ENCODE measurements at places on chromosomes 5 and 9. TPM values are rescaled to one million over a fixed set of nuclear protein-coding genes. Genes with fewer than 3 reads are reported as not detected.

DNA sequence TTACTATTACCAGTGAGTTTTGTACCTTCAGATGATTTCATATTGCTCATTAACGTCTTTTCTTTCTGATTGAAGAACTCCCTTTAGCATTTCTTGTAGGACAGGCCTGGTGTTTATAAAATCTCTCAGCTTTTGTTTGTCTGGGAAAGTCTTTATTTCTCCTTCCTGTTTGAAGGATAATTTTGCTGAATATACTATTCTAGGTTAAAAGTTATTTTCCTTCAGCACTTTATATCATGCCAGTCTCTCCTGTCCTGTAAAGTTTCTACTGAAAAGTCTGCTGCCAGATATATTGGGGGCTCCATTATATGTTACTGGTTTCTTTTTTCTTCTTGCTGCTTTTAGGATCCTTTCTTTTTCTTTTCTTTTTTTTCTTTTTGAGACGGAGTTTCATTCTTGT lies 13.3 kb downstream of the CDK7 start:
- DNase-seq: no peak

DNA sequence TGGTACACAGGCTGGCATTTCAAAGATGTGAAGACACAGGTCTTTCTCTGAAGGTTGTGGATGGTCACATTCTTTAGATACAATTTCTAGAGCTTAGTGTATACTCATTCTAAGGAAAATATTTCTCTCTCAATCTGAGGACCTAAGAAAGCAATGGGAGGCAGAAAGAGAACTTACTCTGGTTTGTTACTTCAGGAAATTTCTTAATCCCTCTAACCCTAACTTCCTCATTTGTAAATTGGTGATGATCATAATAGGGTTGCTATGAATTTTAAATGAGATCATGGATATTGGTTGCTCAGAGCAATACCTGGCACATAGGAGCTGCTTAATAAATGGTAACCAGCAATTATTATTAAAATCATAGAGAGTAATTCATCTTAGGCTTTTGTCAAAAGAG lies 22.1 kb downstream of the FAM170A start:
- no peak for DNase-seq

DNA sequence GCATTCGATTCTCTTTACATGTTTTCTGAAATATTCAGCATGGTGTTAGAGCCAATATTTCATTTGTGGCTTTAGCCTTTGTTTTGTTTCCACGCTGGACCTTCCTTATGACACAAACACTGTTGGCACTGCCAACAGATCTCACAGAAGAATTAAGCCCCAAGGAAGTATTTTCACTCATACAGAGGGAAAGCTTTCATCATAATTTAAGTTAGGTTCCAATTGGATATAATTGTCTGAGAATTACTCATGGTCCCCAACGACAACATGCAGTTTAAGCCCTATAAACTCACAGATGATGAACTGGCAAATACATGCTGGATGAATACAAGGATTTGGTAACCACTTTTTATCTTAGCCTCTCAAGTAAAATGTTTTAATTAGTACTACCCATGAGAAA lies 259.5 kb downstream of the EBF1 start:
- DNase-seq: no peak

GRCh38 chr5:31048282-31049270 lies 144.9 kb upstream of the CDH6 start:
- DNase-seq: no peak

NEURL1B gene
- total RNA-seq: 9.8 TPM

SPATA9 gene
- not detected for total RNA-seq
